ENCODE measurements at places on chromosomes 13 and 19.

DNA sequence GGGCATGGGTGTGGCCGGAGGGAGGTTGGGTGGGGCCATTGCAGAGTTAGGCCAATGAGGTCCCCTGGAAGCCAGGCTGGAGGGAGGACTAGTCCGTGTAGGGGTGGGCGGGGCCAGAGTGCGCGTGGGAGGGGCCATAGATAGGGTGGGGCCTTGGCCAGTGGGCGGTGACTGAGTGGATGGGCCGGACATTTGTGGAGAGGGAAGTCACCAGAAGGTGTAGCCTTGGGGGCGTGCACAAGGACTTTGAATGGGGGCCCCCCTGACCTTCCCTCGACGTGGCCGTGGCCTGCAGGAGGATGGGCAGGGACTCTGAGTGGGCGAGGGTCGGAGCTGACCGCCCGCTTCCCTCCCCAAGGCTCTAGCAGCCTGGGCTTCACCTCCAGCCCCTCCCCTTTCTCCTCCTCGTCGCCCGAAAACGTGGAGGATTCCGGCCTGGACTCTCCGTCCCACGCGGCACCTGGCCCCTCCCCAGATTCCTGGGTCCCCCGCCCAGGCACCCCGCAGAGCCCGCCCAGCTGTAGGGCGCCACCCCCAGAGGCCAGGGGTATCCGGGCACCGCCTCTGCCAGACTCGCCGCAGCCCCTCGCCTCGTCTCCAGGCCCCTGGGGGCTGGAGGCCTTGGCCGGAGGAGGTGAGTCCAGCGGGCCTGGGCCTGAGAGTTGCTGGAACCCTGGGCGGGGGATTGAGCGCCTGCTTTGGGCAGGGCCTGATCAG is 16.5 kb upstream of the B3GNT3 start:
- DNase-seq, result peak; percentile 78

GRCh38 chr13:113856716-113857065 is 7.2 kb downstream of the GAS6 start:
- DNase-seq, result no peak

DNA sequence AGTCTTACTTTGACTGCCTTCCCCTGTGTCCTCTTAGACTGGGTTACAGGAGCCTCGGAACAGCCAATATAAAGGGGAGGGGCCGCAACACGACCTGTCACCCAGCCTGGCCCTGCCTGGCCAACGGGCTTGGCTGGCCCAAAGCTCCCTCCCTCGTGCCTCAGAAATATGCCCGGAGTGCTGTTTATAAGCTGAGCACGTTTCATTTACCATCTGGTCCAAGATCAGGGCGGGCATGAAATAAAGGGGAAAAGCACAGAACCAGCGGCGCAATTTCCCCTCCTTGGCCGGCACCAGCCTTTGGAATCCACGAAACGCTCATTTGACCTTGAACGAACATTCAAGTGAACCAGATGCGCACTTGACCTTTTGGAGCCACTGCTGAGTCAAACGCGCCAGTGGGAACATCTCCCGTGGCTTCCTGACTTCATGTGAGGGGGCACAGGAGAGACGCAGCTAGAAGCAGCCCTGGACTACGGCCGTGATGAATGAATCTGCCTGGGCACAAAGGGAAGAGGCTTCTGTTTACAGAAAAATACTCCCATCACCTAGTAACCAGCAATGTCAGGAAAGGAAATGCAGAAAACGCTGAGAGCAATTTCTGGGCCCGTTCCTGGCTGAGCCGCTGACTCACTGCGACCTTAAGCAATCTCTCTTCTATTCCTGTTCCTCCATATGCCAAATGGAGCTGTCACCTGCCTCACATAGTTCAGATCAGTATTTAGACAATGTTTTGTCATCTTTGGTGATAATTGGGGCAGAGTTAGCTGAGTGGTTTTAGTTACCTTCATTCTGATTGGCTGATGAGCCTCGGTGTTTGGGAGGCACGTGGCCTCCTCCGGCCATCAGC is 53.3 kb downstream of the RFX2 start:
- peak; percentile 93 for DNase-seq

DNA sequence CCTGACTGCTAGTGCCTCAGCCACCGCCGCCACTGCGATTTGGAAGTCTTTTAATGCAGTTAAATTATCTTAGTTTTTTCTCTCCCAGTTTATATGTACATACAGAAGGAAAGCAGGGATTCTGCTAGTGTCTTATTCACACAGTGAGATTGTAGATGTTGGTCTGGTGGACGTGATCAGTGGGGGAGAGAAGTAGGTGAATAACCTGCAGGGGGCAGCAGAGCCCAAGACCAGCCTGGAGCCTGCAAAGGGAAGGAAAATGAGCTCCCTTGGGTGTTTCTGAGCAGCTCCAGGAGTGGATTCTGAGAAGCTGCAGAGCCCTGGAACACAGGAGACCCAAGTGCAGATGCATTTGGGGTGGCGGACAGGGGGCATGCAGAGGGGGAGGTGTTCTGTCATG is 26.3 kb downstream of the ZNF844 start:
- DNase-seq, result peak; percentile 60

DNA sequence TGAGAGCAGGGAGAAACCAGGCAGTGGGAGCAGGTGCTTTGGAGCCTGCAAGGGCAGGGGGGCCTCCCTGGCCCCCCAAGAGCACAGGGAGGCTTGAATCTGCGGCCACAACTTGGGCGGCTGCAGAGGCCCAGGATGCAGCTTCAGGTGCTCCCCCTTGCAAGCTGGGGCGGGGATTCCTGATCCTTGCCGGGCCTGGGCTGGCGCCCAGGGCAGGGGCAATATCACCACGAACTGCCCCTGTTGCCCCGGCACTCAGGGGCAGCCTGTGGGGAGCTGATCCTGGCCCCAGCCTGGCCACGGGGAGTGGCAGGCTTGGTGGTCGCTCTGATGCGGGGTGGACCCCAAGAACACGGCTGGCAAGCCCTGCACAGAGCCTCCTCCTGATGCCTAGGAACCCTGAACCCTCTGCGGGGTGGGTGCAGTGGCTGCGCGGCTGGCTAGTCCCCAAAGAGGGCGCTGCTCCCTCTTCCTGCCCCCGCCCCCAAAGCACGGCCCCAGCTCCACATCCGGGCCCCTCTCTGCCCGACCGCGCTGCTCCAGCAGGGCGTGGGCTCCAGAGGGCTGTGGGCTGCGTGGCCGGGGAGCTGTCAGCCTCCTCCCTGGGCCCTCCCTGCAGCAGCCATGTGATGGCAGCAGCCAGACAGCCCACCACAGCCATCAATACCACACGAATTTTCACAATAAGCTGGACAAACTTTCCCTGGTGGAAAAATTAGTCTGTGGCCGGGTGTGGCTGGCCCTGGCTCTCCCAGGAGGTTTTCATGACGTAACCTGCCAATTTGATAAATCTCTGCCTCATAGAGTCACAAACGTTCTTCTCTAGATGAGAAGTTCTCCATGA is 21.0 kb downstream of the TNFSF9 start:
- DNase-seq, result no peak

GRCh38 chr19:38268539-38268938 is 4.2 kb downstream of the SPINT2 start:
- DNase-seq, result no peak

- peak; percentile 31 for DNase-seq
These were observed 211.7 kb upstream of the STARD13 start for GRCh38 chr13:33497146-33497845.

GRCh38 chr13:101988140-101988539 is 413.7 kb downstream of the FGF14 start:
- no peak for DNase-seq

- DNase-seq, result peak; percentile 66
These were observed 30.3 kb upstream of the SEMA6B start for GRCh38 chr19:4589579-4590410.

DNA sequence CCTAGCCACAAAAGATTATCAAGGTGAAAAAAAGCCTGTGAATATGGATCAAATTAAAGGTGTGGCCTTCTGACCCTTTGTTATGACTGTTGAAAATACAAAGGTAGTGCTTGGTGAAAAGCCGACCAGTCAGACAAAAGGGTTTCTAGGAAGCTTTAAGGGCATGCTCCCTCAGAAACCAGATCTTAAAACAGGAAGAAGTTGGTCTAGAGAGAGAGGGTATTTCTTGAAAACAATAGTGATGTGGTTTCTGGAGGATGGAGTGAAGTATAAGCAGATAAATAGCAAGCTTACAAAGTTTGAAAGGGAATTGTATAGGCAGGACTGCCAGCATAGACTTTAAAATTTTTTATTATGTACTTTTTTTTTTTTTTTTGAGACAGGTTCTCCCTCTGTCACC is 5.0 kb upstream of the EID2 start:
- DNase-seq, result no peak

DNA sequence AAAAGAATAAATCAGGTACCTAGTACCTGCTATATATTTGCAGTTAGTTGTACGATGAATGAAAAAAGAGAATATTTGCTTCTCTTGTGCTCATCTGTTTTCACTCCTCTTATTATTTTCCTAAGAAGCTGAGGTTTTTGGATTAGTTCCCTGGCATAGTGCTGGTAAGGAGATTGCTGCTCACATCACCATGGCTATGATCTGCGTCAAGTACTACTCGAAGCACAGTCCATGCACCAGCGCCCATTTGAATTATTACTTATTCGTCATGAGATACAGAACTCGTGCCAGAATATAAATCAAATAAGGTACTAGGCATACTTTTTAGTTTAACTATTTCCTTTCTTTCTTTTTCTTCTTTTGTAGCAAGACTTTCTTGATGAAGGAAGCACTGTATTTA is 7.1 kb downstream of the SERTM1 start:
- DNase-seq, result no peak

DNA sequence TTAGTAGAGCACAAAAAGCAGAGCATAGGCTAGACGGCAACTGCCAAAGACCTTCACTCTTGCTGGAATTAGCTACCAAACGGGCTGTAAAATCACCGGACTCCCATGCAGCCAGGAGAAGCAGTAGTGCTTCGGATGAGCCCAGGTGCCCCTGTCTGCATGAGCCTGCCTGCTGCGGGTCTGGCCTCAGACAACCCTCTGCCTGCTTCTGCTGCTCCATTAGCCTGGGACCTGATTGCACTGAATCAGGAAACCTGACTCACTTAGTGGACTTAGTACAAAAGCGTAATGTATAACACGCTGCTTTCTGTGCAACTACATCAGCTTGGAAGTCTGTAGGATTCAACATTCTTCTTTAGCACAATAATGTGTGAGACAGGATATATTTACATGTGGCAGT is 170.0 kb downstream of the LMO7 start:
- no peak for DNase-seq

GRCh38 chr19:29509456-29509855 is 16.3 kb upstream of the VSTM2B start:
- DNase-seq, result no peak

GRCh38 chr19:14731200-14731599 is 41.4 kb downstream of the ZNF333 start:
- peak; percentile 35 for DNase-seq

GRCh38 chr13:113937527-113938180 is 36.2 kb downstream of the C13orf46 start:
- no peak for DNase-seq

- no peak for DNase-seq
These were observed 208.5 kb upstream of the ZNF536 start for GRCh38 chr19:30163663-30164062.

- no peak for DNase-seq
These were observed 46.2 kb downstream of the FNDC3A start for GRCh38 chr13:49021953-49022352.

DNA sequence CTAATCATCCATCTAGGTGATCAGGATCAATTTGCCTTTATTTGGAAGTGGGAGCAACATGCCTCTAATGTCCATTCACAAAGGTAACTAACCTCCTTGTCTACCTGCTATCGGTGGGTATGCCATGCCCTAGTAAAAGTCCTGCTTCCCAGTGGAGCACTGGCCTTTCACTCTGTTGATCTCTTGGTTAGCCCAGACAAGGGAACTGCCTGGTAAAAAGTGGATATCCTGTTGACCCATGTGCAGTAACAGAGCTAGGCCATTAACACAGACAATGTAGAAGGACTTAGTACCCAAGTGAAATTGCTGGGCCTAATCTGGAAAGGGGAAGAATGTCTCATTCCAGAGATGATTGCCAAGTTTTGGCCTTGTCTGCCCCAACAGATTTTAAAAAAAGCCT is 171.5 kb upstream of the CSNK1A1L start:
- DNase-seq, result no peak

DNA sequence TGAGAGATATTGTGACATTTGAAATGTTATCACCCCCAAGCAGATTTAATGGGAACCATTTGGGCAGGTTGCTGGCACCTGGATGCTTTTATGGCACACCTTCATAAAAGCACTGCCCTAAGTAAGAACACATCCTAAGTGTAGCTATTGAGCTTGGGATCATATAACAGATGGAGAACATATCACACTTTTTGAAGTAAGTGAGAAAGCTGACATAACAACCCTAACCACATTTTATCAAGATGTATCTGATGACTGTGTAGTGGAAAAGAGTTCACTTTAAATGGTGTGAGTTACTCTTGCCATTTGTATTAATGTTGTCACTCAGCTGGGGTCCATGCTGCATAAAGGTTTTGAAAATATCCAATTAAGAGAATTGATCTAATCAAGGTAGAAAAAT is 287.9 kb downstream of the DCLK1 start:
- no peak for DNase-seq

DNA sequence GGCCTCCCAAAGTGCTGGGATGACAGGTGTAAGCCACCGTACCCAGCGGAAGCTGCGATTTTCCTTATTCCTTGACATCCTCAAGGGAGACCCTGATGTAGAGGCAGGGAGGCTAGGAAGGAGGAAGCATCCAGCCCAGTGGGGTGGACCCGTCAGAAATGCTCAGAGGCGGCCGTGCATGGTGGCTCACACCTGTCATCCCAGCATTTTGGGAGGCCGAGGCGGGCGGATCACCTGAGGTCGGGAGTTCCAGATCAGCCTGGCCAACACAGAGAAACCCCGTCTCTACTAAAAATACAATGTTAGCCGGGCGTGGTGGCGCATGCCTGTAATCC is 11.6 kb downstream of the GZMM start:
- no peak for DNase-seq

GRCh38 chr19:45100846-45101252 is 7.9 kb downstream of the PPP1R37 start:
- no peak for DNase-seq

GRCh38 chr13:78022164-78022877 is 103.7 kb upstream of the EDNRB start:
- peak; percentile 44 for DNase-seq

- no peak for DNase-seq
These were observed 28.4 kb upstream of the TIMM44 start for GRCh38 chr19:7971553-7972520.

GRCh38 chr13:108950333-108951010 is 321.1 kb downstream of the MYO16 start:
- no peak for DNase-seq

- peak; percentile 57 for DNase-seq
These were observed 1.3 kb downstream of the ITGBL1 start for GRCh38 chr13:101453784-101454201.

GRCh38 chr19:33150852-33151518 is 19.1 kb downstream of the WDR88 start:
- DNase-seq, result peak; percentile 88

DNA sequence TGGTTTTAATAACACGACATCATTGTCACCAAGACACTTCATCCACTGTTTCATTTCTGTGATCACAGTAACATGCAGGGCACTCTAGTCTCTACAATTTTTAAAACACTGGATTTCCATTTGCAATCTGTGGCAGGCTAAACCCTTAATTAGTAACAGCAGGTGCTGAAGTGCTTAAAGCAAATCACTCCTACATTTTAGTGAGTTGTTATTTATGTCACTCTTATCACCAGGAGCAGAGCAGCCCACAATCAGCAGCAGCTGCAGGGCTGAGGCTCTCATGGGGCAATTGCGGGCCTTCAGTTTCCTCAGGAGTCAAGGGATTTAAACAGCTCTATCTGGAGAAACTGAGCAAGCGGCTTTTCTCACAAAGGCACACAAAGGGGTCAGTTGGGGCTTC is 1.6 kb downstream of the SOHLH2 start:
- DNase-seq, result no peak

GRCh38 chr19:46471116-46471733 is at the start of gene PNMA8A:
Gene PNMA8A (minus strand): TSS chr19:46471563. CDS start chr19:46471035, 528 bp downstream.
- peak; percentile 31 for DNase-seq

- DNase-seq, result no peak
These were observed 583.7 kb downstream of the GPC6 start for GRCh38 chr13:93810264-93810663.

Data from DMS53 (cell line).